ENCODE measurements at places on chromosomes 12 and 14. TPM values are rescaled to one million over a fixed set of nuclear protein-coding genes. Genes with fewer than 3 reads are reported as not detected.
A peak's percentile ranks its signal among the peaks of the same experiment; 100 is the strongest.

- DNase-seq: peak; percentile 46
Observed at GRCh38 chr12:128810182-128811127, 13.3 kb downstream of the SLC15A4 start.

DNA sequence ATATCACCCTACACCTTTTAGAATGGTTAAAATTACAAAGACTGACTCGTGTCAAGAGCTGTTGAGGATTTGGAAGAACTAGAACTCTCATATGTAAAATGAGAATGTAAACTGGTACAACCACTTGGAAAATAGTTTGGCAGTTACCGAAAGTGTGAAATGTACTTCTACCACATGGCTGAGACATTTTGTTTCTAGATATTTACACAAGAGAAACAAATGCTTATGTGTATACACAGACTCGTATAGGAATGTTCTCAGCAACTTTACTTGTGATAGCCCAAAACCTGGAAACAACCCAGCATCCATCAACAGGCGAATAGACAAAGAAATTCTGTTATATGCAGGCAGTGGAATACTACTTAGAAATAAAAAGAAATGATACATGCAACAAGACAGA lies 103.0 kb downstream of the BRMS1L start:
- no peak for DNase-seq

- DNase-seq: no peak
Observed at GRCh38 chr12:124125203-124125871, 152.3 kb downstream of the ZNF664 start.

GRCh38 chr14:94334872-94335271 lies 11.7 kb upstream of the SERPINA6 start:
- no peak for DNase-seq

DNA sequence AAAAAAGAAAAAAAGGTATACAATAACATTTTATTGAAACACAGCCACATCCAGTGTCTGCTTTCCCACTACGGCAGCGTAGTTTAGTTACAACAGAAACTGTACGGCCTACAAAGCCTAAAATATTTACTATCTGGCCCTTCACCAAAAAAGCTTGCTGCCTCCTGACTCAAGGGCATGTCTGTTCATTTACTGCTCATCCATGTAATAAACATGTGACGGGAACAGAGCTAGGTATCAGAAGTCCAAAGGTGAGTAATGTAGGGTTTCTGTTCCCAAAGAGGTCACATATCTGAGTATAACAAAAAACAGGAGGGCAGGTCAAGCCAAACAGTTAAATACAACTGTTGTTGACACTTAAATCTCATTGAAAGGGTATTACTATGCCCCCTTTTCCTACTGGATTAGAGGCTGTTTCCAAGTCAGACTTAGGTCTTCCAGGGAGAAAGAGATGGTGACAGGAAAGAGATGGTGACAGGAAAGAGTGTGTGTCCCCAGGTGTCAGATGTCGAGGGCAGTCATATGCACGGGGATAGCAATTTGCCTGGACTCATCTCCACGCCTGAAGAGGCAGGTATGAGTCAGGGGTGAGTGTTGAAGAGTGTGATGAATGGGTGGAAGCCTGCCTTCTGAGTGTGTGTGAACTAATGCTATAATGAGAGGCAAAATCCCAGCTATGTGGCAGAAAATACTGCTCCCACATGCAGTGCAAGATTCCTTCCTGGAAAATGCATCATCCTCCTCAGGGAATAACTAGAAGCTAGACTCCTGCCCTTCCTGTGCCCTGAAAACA lies 77.7 kb downstream of the MAP3K9 start:
- no peak for DNase-seq

GRCh38 chr12:113876160-113876559 lies 90.0 kb downstream of the RBM19 start:
- no peak for DNase-seq

DNA sequence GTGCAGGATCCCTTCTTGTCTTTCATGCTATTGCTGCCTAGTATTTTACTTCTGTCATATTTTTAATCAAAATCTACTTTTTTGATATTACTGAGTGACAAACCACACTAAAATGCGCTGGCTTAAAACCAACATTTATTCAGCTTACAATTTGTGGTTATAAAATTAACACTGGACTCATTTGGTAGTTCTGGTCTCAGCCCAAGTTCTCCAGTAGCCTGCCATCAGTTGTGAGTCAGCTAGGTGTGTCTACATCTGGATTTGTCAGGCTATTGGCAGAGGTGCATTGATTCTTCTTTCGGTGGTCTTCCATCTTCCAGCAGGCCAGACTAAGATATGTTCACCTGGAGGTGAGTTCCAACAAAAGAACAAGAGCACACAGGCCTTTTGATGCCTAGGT lies 765.1 kb upstream of the FBXO33 start:
- DNase-seq: no peak

DNA sequence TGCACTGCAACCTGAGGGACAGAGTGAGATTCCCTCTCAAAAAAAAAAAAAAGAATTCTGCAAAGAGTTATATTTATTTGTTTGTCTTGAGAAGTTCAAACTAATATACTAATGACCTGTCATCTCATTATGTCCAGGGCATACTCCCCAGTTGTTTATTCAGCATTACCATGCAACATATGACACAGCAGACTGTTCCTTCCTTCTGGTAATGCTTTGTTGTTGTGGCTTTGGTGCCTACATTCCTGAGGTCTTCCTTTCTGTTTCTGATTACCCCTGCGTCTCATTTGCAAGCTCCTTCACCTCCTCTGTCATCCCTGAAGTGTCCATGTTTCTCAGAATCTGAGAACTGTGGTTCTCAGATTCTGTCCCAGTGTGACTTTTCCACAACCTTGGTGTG lies 55.3 kb downstream of the DERA start:
- no peak for DNase-seq

GRCh38 chr12:67410667-67411067 lies 141.5 kb downstream of the CAND1 start:
- no peak for DNase-seq

DNA sequence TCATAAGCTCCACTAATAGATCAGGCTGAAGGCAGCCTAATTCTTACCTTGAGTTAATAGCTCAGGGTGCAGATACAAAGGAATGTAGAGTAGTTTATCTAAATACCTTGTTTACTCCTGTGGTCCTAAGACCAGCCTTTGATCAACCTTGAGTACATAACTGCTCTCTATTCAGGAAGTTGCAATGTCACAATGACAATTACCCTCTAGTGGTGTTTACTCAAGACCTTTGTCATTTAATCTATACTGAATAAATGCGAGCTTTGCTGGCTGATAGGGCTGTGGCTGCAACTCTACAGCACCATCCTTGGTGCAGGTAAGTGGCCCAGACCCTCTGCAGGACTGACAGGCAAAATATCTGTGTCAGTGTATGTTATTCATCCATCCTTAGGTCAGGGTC lies 282.7 kb downstream of the ATXN7L3B start:
- DNase-seq: no peak

GSG1 gene
- total RNA-seq: not detected

CCDC198 gene
- not detected for total RNA-seq

RFX4 gene
- not detected for total RNA-seq

MNAT1 gene
- 38.5 TPM for total RNA-seq

CLEC14A gene
- total RNA-seq: not detected
